Epithelial cell of esophagus (primary cell): ENCODE measurements at places on chromosomes 4 and X.

GRCh38 chrX:13599491-13599890 is 30.1 kb downstream of the EGFL6 start:
- DNase-seq = peak; percentile 26

GRCh38 chr4:176359590-176359989 is 39.8 kb downstream of the SPCS3 start:
- no peak for DNase-seq

DNA sequence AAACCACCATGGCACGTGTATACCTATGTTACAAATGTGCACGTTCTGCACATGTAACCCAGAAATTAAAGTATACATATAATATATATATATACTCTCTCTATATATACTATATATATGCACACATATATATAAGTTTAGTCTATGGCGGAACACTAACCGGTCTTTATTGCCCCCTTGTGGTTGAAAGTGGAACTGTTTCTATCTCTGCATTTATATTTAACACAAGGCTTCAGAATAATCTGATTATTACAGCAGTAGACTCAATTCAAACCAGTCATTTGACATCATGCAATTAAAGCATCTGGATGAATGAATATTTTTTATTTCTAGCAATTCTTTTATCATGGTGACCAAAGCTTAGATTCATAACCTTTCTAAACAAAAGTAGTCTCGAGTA is 14.6 kb downstream of the RAB9B start:
- peak; percentile 54 for DNase-seq

DNA sequence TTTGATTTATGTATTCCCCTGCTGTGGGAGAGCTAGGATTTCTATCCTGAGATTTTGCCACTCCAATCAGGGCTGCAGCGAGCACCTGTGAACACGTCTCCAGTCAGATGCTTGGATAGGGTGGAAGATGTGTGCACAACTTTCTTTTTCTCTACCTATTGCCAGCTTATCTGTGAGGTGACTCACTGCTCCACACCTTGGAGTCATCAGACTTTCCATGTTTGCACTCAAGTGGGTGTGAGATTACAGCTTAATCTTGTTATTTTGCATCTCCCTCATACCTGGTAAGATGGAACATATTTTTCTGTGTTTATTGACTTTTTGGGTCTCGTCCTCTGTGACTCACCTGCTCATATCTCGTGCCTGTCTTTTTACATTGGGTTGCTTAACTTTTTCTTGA is 32.2 kb downstream of the PSAPL1 start:
- DNase-seq = peak; percentile 8

GRCh38 chr4:95869961-95870500 is 30.1 kb downstream of the PDHA2 start:
- DNase-seq = peak; percentile 36

DNA sequence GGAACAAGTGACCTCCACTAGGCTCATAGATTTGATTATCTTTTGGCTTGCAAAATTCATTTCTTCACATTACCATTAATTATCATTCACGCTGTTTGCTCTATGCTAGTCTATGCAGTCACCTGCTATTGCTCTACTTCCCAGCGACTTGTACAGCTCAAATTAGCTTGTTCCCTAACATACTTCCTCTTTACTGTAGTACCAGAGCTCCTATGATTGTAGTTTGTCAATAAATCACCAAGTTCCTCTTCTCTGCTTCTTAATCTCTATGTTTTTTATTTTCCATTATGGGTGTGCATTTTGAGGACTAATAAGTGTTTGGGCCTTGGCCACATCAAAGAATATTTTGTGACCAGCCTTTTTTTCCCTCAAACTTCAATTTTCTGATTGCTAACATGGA is 6.2 kb upstream of the GSPT2 start:
- DNase-seq = no peak

DNA sequence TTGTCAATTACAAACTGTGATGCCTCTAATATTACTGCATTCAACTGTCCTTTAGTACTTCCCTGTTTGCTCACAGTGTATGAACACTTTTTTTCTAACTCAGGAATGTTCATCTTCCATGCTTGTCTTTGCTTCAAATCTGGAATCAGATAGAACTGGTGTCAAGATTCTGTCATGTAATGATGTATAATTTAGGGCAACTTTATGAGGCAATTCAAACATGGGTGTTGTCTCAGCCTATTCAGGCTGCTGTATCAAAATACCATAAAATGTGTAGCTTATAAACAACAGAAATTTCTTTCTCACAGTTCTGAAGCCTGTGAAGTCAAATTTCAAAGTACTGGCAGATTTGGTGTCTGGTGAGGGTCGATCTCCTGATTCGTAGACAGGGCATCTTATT is 1012.9 kb downstream of the RAB28 start:
- DNase-seq = no peak

DNA sequence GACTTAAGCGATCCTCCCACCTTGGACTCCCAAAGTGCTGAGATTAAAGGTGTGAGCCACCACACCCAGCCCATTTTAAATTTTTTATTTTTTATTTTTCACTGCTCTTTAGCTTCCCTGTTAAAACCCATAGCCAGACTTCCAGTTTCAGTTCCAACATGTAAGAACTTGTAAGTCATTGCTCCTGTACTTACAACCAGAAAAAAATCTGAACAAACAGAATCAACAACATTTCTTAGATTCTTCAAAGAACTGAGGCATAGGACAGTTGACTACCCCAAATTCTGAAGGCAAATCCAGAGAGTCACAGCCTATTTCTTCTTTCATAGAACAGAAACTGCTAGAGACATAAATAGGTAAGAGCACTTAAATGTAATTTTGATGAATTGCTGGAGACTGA is 8.1 kb downstream of the GPRASP3 start:
- peak; percentile 59 for DNase-seq

DNA sequence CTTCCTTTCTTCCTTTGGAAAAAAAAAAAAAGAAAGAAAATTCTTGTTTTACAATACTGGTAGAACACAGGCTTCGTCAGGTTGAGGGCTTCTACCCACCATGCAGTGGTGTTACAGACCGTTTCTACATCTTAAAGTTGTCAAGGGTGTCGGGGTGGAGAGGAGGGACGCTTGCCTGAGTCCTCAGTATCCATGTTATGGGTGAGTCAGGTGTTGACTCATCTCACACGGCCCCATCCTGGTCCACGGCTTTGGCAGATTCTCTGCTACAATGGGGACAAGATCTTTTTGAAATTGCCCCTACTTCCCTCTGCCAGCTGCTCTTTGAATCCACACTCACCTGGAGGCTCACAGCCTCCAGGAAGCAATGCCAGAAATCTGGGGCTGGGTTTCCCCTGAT is 310.3 kb upstream of the ZFP42 start:
- DNase-seq = peak; percentile 33

GRCh38 chr4:13766761-13767540 is 139.4 kb upstream of the BOD1L1 start:
- no peak for DNase-seq
